ENCODE measurements at places on chromosomes 3 and 15. TPM values are rescaled to one million over a fixed set of nuclear protein-coding genes. Genes with fewer than 3 reads are reported as not detected.

Gene LSAMP
- 29.4 TPM for polyA plus RNA-seq

Gene GOLGA6B
- polyA plus RNA-seq = not detected

Gene ADGRG7
- polyA plus RNA-seq = not detected

Gene UQCRC1
- 169 TPM for polyA plus RNA-seq

Gene SLC24A5
- 0.31 TPM for polyA plus RNA-seq

Gene SLC9C1
- 1.1 TPM for polyA plus RNA-seq

Gene SERPINI2
- polyA plus RNA-seq = 2.2 TPM

Gene BTLA
- polyA plus RNA-seq = 0.31 TPM

Gene ROPN1
- polyA plus RNA-seq = 0.21 TPM

Gene GOLGA8A
- 195 TPM for polyA plus RNA-seq

Gene CELF6
- polyA plus RNA-seq = 3.5 TPM

Gene MYRIP
- polyA plus RNA-seq = 0.42 TPM

GRCh38 chr3:101803173-101803782 is 24.3 kb downstream of the NXPE3 start:
- DNase-seq = no peak

GRCh38 chr3:172323894-172324610 is 124.2 kb downstream of the GHSR start:
- no peak for DNase-seq

DNA sequence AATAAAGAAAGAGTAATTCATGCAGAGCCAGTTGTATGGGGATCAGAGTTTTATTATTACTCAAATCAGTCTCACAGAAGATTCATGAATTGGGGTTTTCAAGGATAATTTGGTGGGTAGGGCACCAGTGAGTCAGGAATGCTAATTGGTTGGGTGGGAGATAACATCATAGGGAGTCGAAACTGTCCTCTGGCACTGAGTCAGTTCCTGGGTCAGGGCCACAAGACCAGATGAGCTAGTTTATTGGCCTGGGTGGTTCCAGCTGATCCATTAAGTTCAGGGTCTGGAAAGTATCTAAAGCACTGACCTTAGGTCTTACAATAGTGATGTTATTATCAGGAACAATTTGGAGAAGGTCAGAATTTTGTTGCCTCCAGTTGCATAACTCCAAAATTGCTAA is 998.6 kb upstream of the EPHA6 start:
- DNase-seq = no peak

- no peak for DNase-seq
Observed at GRCh38 chr3:194854659-194855390, 169.1 kb downstream of the FAM43A start.

GRCh38 chr15:35994876-35995275 is 448.9 kb upstream of the DPH6 start:
- no peak for DNase-seq

DNA sequence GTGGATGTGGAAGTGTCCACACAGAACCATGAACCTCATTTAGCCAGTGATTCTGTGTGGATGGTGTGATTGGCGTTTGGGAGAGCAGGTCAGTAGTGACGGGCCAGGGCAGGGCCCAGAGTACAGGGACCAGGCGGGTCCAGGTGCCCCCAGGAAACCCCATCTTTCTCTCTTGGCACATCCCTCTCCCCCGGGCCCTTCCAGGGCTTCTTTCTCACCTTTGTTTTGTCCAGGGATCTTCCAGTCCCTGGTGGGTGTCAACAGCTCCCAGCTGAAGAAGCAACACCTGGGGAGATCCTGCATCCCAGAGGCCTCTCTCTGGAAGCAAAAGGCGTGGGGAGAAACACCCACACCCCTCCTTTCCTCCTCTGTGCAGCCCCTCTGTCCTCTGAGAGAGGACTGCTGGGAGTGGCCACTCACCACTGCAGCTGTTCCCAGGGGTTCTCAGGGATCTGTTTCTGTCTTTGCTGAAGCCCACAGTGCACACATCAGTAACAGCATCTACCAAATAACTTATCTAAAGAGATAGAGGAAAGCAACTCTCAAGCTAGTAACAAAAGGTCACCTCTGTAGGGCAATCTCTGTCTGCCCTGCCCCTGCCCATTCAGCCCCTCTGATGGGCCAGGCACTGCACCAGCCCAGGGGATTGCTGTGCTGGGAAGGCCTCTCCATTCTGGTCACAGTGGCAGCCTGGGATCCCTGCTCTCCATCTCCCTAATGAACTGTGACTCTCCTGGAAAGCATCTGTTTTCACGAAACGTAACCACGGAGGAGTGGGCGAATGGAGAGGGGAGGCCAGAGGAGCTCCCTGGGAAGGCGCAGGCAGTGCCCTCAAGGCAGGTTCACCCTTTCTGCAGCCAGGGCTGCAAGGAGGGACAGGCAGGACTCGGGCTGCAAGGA is 98.3 kb upstream of the ALDH1A3 start:
- DNase-seq = no peak

GRCh38 chr3:127959873-127960272 is 44.8 kb downstream of the KBTBD12 start:
- DNase-seq = peak; percentile 51

GRCh38 chr3:81459733-81460132 is 301.7 kb downstream of the GBE1 start:
- no peak for DNase-seq

DNA sequence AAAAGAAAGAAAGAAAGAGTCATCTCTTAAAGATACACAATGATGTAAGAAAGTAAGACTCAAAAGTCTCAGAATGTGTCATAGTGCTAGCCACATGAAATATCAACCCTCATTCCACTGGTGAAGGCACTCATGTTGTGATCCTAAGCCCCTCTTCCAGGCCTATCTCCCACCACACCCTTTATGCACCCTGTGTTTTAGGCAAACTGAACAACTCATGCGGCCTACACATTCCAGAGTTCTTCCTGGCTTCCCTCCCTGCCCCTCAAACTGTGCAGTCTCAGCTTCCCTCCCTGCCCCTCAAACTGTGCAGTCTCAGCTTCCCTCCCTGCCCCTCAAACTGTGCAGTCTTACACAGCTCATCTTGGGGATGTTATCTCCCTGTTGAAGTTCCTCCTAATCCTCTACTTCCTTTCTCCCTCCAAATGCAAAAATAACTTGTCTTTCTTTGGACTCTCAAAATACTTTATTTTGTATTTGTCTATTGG is 69.0 kb upstream of the FNDC3B start:
- no peak for DNase-seq

DNA sequence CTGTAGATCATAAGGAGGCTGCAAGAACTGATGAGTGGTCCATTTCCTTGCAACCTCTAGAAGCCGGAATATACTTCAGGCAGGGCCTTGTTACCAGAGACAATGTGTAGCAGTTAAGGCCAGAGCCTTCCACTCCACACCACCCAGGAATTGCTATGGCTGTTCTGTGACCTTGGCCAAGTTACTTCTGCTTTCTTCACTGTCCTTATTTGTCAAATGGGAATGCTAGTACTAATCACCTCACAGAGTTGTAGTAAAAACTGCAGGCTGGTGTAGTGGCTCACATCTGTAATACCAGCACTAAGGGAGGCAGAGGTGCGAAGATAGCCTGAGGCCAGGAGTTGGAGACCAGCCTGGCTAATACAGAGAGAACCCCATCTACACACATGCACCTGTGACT is 28.7 kb upstream of the RPN1 start:
- no peak for DNase-seq

DNA sequence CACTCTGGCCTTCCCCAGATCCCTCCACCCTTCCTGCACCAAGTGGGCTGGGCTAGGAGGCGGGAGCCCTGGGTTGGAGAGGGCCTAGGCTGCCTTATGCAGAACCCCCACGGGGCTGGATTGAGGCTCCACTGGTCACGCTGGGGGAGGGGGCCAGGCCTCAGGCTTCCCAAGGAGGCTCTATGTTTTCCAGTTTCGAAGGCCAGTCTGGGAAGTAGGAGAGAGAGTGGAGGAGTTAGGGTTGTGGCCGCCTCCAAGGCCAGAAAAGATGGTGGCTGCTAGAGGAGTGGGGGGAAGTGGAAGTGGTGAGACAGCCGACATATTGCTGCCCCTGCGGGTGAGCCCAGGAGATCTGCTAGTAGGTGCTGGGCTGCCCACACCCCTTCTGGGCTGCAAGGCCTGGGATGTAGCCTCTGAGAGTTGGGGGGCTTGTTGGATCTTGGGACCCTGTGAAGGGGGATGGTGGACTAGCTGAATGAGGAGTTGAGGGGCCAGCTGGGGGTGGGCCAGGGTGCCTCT is 1.2 kb downstream of the GNAI2 start:
- DNase-seq = no peak

DNA sequence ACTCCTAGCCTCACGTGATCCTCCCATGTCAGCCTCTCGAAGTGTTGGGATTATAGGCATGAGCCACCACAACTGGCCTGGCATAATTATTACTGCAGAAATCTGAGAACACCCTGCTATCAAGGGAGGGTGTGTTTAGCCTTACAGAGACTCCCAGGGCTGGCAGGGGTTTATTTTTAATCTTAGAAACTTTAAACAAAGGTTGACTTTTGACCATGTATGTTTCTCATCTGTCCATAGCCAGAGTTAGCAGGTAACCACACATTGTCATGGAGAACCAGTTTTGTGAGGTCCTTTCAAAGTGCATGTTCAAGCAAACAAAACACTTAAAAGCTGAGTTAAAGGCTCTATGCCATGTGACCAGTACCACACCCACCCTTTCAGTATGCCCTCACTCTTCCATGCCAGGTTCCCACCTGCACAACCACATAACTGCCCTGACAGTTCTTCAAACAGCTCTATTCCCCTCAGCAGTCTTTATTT is 11.1 kb downstream of the SIAH2 start:
- peak; percentile 52 for DNase-seq

- no peak for DNase-seq
Observed at GRCh38 chr15:99702895-99703602, 30.2 kb downstream of the LYSMD4 start.

GRCh38 chr15:58214591-58215340 is 76.6 kb downstream of the AQP9 start:
- DNase-seq = no peak

- DNase-seq = peak; percentile 80
Observed at GRCh38 chr3:43105596-43106292, at the start of gene POMGNT2. POMGNT2 (minus strand) TSS chr3:43106079; CDS start chr3:43081431, 24,648 bp downstream.

- no peak for DNase-seq
Observed at GRCh38 chr15:26879706-26880105, 12.8 kb downstream of the GABRA5 start.

DNA sequence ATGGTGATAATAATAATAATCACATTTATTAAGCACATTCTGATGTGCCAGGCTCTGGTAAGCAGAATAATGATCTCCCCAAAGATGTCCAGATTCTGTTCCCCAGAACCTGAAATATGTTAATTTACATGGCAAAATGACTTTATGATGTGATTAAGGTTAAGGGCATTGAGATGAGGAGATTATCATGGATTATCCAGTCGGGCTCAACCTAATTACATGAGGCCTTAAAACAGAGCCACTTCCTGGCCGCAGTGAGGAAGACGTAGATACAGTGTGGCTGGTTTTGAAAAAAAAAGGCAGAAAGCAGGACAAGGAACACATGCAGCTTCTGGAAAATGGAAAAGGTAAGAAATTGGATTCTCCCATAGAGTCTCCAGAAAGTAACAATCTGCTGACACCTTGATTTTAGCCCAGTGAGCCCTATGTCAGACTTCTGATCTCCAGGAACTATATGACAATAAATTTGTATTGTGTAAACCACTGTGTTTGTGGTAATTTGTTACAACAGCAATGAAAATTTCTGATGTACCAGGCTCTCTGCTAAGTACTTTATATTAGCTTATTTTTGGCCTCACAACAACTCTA is 126.7 kb downstream of the ALCAM start:
- no peak for DNase-seq

DNA sequence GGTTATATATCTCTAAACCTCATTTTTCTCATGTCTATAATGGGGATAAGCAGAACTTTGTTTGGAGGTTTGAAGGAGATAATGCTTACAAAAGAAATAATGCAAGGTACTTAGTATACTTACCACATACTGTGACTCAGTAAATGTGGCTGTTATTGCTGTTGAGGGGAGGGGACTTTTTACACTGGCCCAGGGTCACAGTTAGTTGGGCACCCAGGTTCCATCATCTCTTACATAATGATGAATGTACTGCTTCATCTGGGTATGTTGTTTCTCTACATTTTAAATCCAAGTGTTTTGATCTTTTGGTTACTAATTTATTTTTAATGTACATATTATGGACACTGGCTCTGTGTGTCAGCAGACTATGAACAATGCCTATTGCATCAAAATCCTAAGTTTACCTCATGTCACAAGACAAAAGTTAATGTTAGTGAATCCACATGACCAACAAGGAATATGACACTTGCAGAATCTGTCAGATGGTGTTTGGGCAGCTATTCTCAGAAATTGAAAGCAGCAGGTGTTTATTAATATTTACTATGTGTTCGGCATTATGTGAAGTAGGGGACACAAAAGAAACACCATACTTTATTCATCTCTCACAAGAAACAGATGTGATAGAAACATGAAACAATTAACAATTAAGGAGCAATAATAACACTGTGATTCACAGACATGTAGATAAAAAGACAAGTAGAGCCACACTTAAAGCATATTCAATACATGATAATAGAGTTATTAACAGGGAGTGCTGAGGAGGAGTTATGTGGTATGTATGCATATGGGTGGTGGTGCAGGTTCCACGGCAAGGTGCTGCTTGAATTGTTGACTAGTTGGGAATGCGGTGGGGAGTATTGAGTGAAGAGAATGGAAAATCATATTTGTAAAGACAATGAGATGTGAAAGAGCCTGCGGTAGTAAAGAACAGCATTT is 109.7 kb downstream of the GALK2 start:
- no peak for DNase-seq

DNA sequence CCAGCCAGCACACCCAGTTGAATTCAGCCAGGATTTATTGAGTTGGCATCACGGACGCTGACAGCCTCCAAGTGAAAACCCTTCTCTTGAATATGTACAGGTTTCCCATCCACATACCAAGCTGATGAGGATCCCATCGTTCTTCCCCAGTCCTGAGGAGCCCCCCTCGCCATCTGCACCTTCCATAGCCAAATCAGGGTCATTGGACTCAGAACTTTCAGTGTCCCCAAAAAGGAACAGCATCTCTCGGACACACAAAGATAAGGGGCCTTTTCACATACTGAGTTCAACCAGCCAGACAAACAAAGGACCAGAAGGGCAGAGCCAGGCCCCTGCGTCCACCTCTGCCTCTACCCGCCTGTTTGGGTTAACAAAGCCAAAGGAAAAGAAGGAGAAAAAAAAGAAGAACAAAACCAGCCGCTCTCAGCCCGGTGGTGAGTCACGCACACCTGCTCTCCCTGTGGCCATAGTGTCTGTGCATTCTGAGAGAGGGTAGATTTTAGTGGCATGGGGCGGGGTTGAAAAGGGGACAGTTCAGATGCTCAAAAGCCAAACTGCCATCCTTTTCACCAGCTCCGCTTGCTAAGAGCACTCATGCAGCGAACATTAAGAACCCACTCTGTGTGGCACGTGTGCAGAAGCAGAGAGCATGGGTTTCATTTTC is 51.2 kb downstream of the KLHL25 start:
- DNase-seq = no peak

DNA sequence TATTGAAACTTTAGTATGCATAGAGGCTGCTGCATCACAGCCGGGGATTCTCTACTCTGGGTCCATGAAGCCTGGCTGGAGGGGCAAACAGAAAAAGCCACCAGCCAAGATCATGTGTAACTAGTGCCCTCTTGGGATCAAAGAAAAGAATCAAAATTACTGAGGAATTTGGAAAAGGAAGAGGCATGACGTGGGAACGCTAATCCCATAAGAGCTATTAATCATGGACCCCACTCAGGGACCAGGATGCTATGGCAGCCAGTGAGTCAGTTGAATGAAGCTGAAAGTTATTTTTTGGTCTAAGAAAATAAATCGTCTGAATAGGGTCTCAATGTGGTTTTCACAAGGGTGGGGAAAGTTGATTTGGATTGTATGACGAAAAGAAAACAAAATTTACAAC is 1165.1 kb downstream of the ROBO2 start:
- peak; percentile 25 for DNase-seq

- DNase-seq = no peak
Observed at GRCh38 chr15:90579213-90579612, 49.5 kb downstream of the CRTC3 start.

GRCh38 chr15:101542306-101543025 is 53.0 kb upstream of the PCSK6 start:
- DNase-seq = no peak
